ENCODE measurements at places on chromosomes 6 and 20.

DNA sequence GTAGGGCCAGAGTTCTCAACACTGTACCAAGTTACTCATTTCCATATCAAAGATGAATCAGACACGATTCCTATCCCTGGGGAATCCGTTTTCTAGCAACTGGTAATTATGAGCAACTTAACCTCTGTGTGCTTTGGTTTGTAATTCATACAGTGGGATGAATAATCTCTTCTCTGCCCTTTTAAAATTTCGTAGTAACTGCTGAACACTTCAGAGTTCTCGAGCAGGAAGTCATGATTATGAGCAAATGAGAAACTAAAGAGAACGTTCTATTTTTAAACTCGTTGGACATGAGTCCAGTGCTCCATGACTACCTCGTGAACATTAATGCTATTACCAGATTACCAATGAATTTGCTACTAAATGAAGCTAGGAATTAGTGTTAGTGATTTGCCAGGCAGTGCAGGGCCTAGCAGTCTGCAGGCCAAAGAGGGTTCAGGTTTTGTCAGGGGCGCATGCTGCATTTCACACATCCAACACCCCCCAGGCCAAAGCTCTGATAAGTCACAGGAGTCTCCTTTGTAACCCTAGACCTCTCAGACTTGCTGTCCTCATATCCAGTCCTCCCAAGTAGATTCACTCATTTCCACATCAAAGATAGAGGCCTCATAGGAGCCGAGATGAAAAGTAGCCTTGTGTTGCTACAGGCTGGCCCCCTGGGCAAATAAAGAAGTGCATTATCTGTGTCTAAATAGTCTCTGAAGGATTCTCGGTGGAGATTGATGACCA is 45.8 kb upstream of the VSTM2L start:
- no peak for DNase-seq

GRCh38 chr20:59820204-59821041 is 113.0 kb downstream of the SYCP2 start:
- no peak for DNase-seq

DNA sequence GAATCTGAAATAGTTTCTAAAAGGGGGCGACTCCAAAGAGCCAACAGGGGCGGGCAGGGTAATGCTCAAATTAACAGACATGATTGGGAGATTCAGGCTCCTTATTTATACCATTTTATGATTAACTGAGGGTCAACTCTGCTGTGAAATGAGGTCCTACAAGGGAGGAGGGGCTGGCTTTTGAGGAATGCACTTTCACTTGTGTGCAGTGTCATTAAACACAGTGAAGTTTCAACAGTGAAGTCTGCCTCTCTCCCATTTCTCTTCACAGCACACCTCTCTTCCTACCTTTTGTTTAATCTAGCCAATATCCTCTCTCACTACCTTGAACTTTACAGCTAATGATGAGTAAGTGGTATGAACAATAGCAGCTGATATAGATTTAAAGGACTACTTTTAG is 557.3 kb upstream of the CITED2 start:
- no peak for DNase-seq

GRCh38 chr6:122400462-122401089 is 1.1 kb downstream of the HSF2 start:
- no peak for DNase-seq

GRCh38 chr20:44572551-44573500 is 9.6 kb upstream of the PKIG start:
- no peak for DNase-seq

DNA sequence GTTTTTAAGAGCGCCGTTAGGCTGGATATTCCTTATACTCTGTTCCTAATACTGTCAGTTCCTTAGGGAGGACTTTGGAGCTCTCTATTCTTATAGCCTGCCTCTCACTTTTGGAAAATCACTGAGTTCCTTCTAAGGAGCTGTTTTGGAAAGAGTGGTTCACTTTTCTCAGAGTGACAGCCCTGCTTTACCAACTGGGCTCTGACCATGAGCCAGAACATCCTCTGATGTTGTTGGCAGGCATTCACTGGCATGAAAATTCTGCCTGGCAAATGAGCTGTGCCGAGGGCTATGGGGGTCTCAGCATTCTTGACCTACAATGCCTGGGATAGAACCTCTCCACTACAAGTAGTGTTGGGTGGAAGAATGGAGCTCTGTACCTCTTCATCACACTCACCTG is 14.9 kb upstream of the SEMG1 start:
- DNase-seq: no peak

GRCh38 chr20:45344168-45344860 is 3.9 kb downstream of the SDC4 start:
- DNase-seq: no peak

GRCh38 chr20:47464380-47465101 is 37.1 kb upstream of the NCOA3 start:
- no peak for DNase-seq

- DNase-seq: no peak
Observed at GRCh38 chr20:24098886-24099285, 110.3 kb upstream of the GGTLC1 start.

- no peak for DNase-seq
Observed at GRCh38 chr6:119182875-119183274, 104.4 kb upstream of the FAM184A start.

- DNase-seq: no peak
Observed at GRCh38 chr6:84554074-84554473, 210.3 kb downstream of the TBX18 start.

GRCh38 chr6:17278289-17279063 is 2.7 kb upstream of the RBM24 start:
- DNase-seq: no peak

GRCh38 chr6:132788658-132789395 is 9.6 kb downstream of the SLC18B1 start:
- DNase-seq: no peak

DNA sequence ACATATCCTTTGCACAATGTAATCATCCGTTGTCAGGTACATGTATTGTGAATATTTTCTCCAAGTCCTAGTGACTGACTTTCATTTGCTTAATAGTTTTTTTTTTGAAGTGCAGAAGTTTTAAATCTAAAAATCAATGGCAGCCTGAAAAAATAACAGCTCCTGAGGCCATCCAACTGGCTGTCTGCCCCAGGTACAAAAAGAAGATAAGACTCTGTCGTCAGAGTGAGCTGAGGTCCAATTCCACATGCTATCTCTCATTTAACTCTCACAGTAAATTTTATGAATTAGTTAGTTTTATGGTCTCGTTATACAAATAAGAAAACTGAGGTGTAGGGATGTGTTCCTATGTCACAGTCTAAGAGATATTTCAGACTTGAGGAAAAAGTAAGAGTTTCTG is 21.0 kb upstream of the SLPI start:
- DNase-seq: no peak

DNA sequence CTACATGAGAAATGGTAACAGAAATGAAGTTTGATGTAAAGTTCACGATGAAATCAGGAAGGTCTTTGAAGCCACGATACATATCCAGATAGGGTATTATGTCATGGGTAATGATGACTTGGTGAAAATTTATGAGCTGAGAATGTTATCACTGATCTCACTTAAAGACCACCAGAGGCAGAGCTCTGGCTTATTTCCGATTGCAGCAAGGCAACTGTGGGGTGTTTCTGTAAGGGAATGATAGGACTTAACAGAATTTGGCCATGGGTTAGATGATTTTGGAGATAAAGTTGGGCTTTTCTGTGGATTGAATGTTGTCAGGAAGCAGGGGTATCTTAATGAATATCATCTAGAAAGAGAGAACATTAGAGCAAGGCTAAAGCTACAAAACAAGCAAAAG is 508.4 kb downstream of the HDGFL1 start:
- DNase-seq: no peak

DNA sequence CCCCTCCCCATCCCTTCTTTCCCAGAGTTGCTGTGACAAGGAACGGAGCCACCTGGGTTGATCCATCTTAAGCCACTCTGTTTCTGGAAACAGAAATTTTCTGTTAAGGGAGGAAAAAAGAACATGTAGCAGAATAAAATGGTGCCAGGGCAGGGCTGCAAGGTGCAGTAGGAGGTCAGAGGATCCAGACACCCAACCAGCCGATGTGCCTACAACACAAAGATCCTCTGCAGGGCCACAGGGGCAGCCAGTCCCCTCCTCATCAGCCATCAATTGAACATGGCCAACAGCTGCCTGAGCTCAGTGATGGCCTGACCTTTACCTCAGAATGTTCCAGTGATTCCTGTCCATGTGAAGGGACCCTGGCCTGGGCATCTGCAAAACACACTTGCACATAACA is 11.9 kb downstream of the MDFI start:
- DNase-seq: no peak

- DNase-seq: no peak
Observed at GRCh38 chr6:26543953-26544352, 5.8 kb downstream of the HMGN4 start.

DNA sequence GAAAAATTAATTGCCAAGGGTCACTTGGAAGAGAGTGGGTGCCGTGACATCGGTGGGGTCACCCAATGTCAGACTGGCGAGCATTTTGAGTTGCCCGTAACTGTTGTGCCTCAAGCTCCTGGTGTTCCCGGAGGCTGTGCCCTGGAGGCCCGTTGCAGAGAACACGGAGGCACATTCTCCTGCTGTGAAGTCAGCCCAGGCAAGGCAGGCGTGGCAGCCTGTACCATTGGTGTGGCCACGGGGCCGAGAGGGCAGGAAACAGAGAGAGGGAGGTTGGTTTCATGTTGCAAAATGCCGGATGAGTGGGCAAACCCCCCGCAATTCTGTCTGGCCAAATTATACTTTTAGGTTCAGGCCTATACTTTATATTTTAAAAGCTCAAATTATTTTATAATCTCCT is 81.2 kb downstream of the THBS2 start:
- no peak for DNase-seq

DNA sequence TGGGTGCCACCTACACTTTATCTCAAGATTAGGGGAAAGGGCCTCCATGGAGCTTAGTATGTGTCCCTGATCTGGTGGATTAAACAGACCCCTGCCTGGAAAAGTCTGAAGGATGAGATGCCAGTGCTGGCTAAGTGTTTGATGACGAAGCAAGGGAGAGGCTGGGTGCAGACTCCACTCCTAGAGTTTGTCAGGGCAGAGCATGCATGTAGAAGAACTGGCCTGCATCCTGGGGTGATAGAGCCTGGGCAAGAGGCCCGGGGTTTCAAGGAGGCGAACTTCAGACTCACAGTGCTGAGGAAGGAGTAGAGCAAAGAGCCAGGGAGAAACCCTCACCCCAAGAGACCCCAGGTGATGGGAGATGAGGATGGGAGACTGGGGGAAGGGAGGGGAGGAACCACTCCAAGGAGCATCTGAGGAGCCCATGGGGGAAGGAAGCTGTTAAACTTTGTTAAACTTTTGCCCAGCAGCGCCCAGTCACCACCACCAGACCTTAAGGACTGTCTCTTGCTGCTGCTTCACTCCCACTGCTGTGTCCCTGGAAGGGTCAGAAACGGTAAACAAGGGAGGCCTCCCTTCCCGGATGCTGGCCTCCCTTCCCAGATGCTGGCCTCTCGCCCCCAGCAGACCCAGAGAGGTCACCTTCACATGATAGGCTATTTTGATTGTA is 61.6 kb downstream of the RPRD1B start:
- DNase-seq: no peak

- DNase-seq: no peak
Observed at GRCh38 chr6:36170704-36171103, 25.8 kb upstream of the BRPF3 start.

DNA sequence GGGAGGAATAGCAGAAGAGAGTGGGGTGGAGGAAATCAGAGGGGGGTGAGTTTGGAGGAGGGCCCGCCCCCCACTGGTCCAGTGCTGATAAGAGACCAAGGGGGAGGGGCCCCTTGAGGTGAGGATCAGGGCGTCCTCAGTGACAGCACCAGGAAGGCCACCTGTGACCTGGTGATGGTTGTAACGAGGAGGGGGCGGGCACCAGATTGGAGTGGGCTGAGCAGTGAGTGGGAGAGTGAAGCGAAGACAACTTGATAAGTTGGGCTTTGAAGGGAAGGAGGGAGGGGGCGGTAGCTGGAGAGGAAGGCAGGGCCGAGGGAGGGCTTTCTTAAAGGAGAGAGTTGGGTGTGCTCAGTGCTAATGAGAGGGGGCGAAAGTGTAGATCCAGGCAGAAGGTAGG is 30.7 kb downstream of the CDH22 start:
- DNase-seq: no peak

GRCh38 chr20:62388839-62389600 is 2.1 kb downstream of the RPS21 start:
- no peak for DNase-seq

- DNase-seq: no peak
Observed at GRCh38 chr20:11867291-11867919, 50.3 kb upstream of the BTBD3 start.

- DNase-seq: no peak
Observed at GRCh38 chr6:356828-357251, 34.7 kb upstream of the IRF4 start.

DNA sequence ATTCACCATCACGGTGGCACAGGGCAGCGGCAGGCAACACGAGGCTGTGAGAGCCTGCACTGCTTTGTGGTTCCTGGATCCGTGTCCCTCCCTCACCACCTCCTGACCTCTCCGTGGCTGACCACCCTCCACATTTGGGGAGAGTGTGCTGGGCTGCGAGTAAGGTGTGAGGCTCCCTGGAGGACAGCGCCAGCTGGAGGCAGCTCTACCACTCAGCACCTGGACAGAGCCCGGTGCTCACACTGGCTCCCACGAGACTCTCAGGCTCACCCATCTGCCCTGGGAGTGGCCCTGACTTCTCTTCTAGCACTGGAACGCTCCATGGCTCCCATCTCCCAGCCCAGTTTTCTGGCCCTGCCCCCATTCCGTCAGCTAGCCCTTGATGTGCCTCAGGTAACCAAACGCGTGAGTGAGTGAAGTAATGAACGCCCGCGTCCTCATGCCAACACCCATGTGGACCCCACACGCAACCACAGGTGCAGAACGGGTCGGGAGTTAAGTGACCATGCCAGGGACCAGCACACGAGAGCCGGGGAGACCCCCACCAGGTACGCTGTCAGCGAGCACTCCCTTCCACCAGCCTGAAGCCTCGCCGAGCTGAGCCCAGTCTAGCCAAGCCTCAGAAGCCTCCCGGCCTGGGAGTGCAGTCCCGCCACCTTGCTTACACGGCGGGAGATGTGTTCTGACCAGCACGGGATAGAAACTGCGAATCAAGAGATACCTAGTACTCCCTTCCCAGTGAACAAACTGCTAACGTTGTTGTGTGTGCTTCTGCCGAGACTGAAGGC is 137.2 kb downstream of the WDR27 start:
- DNase-seq: no peak

- no peak for DNase-seq
Observed at GRCh38 chr20:9550871-9551270, 36.5 kb downstream of the LAMP5 start.

- DNase-seq: no peak
Observed at GRCh38 chr6:87391334-87391733, 16.4 kb upstream of the CFAP206 start.

GRCh38 chr6:141988954-141989705 is 143.6 kb upstream of the GJE1 start:
- no peak for DNase-seq

GRCh38 chr6:25874822-25875562 is 949 bp upstream of the SLC17A3 start:
- no peak for DNase-seq

- no peak for DNase-seq
Observed at GRCh38 chr6:160124605-160125004, 3.0 kb downstream of the SLC22A1 start.

Data from stimulated activated CD4-positive, alpha-beta T cell treated with anti-CD3 and anti-CD28 coated beads, Interleukin-1b, Interleukin-23, amount 100 ng/mL, for 4 hours (primary cell).